ENCODE measurements at places on chromosomes 5 and 9.

GRCh38 chr9:3768712-3769457, 243.1 kb upstream of the RFX3 start:
- no peak for DNase-seq

DNA sequence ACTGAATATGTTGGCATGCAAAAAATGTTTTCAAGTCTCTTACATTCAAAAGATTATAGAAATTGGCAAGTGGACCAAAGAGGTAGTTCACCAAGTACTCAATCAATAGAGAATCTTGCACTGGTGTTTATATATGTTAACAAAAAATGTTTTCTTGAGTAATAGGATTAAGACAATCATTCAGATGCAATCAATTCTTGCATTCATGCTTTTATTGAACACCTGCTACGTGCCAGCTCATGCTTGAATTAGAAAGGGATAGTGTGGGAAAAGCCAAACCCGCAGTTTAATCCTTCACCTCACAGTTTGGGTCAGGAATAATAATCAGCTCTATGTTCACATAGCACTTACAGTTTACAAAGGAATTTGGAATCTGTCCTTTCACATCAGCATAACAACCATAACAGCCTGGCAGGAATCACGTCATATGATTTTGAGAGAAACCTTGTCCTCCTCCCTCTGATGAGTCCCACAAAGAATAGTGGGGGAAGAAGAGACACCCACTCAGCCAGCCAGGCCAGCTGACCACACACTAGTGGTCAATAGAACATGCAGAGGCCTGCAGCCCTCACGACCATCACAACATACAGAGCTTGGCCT, 36.8 kb upstream of the FRRS1L start:
- no peak for DNase-seq

DNA sequence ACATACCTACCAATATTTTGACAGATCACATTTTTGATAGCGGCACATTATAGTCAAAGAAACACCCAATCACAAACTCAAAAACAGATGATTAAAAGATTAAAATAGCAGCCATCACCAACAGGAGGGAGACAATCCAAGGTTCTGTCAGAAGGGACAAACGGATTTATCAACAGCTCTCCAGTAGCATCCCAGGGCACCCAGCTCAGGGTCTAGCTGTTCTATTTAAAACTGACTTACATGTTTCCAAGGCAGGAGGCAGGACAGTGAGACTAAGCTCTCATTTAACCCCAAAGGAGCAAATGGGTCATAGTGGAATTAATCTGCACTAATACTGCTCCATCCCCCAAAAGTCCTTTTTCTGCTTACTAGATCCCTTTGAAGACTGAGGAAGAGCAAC, 3.2 kb downstream of the AGTPBP1 start:
- DNase-seq, result no peak

GRCh38 chr9:37916471-37917312, 12.8 kb upstream of the SLC25A51 start:
- DNase-seq, result no peak

GRCh38 chr5:43780586-43780985, 177.6 kb downstream of the NNT start:
- DNase-seq, result no peak

DNA sequence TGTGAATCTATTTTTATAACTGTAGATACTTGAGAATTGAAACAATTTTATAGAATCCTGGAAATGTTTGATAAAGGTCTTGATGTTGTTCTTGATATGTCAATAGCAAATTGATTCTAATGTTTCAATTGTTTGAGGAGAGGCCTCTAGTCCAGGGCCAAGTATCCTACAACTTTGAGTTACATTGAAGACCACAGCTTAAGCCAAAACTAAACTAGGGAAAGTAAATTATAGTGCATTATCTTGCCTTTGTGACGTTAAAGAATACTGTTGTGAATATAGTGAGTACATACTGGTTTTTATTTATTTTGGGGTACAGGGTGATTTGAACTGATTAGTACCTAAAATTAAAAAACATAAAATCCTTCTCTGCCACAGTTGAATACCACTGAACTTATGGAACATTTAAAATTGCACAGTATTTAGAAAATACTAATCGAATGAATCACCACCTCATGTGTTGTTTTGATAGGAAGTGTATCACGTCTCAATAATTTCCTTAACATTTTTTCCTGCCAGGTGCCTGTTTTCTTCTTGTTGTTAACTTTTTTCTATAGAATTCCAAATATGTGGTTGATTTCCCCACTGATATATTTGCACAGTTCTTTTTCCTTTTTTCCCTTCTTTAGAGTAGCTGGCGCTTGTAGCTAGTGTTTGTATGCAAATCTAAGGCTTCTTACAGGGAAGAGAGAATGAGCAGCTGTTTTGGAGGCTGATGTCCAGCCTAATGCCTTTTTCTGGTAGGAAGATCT, 12.5 kb downstream of the ARHGEF28 start:
- no peak for DNase-seq

DNA sequence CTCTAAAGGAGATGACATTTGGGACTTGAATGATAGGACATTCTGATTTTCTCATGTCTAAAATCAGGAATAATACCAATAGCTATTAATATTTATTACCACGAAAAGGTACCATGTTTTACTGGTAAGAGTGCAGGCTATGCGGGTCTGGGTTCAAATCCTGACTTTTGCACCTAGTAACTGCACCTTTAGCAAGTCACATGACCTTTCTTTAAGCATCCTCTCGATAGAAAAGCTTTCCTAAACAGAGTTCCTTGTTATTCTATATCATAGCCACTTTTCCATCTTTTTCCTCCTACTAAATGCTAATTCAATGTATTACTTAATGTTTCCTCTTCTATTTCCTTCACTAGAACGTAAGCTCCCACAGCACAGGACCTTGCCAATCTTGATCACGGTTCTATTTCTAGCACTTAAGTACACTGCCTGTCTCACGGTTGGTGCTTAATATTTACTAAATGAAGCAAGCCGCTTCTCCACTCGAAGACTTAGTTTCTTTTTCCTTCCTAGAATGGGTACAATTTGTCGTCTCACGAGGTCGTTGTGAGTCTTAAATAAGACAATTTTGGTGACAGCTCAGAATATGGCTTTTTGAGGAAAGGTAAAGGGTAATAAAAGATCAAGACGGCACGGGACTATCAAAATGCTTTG, 816 bp downstream of the RBM18 start:
- no peak for DNase-seq

DNA sequence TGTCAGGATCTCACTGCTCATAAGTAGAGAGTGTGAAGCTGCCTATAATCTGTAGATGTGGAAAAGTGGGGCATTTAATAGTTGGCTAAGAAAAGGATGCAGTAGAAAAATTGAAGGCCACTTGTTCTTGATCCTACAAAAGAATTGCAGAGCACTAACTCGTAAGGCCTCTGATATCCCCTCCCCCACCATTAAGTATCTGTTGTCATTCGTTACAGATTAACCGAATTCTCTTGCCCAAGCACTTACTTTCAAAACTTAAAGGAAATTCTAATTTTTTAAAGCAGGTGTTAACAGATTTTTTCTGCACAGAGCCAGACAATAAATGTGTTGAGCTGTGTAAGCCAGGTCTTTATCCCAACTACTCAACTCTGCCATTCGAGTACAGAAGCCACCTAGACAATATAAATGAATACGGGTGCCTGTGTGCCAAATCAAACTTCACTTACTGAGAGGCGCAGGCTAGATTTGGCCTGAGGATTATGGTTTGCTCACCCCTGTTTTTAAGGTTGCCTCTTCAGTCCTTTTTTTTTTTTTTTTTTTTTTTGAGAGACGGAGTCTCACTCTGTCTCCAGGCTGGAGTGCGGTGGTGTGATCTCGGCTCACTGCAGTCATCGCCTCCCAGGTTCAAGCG, 234.8 kb downstream of the RFK start:
- DNase-seq, result no peak

DNA sequence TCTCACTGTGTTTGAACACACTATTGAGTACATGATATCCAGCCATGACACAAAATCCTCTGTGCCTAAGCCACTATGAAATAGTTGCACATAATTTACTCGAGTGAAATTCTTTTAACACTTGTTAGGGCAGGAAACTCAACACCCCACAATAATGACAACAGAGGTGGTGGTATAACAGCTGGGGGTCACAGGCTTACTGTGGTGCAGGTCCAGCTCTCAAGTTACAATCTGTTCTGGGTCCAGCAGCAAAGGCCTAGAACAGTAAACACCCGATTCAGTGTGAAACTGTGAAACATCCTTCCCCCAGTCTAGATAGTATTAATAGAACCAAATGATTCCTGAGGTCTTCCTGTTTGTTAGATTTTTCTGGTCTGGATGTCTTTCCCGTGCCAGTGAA, 102.9 kb upstream of the APC start:
- no peak for DNase-seq

- DNase-seq, result no peak
These were observed 47.5 kb downstream of the PBX3 start for GRCh38 chr9:125794708-125795107.

DNA sequence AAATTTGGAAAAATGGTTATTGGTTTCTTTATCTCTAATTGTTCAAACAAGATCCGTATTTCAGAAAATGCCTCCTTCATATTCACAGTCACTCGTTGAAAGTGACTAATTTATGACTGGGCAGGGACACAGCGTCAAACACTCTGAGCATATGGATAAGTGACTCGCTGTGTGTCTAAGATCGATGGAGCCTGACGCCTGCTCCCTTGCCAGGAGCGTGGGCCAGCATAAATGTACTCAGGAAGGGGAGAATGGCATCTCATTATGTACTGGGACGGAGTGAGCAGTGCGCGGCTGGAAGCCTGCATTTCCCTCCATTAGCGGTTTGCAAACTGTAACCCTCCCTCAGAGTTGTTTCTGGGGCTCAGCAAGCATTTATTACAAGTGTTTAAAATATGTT, 79.8 kb upstream of the CAST start:
- no peak for DNase-seq

DNA sequence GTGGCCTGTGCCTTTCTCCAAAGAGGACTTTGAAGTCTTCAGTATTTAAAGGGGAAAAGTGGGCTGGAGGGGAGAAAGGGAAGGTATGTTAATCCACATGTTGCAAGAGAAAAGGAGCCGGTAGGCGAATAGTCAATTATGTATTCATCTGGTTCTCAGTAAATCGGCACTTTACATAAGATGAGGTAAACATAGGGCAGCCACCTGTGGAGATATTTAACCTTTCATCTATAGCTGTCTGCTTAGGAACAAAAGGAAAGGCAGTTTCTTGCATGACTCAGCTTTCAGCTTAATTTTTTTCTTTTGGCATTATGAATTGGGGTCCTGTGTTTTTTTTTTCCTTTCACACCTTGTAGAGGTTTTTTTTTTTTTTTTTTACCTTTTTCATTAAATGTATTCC, 42.2 kb downstream of the FGD3 start:
- DNase-seq, result no peak

DNA sequence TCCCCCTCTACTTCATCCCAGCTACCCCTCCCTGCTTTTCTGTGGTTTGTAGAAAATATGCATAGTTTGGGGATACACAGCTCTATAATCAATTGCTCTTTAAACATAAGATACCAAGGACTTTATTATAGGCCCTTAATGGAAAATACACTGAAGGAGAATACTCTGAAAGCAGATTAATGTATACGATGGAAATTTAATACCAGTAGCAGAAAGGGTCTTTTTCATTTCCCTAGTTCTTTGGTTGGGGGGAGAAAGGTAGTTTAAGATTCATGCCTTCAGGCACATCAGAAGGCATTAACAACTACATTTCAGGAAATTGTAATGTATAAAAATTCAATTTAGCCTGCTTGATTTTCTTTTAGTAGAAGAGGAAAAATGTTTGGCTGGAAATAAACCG, 452.9 kb upstream of the ZNF608 start:
- no peak for DNase-seq

DNA sequence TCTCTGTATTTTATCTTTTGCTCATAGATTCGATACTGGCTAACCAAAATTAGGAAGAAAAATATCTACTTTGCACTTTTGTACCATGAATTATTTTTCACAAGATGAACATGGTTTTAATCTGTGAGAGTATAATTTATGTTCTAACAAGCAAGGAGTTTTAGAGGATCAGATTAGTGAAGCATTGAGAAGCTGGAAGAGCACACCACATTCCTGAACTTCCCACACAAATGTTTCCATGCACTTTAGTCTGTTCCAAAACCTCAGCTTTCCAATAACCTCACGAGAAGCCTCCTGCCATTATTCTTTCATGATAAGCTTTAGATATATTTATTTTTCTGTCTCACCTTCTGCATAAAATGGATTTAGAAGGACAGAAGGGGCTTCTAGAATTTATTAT, 98.7 kb upstream of the MPDZ start:
- no peak for DNase-seq

DNA sequence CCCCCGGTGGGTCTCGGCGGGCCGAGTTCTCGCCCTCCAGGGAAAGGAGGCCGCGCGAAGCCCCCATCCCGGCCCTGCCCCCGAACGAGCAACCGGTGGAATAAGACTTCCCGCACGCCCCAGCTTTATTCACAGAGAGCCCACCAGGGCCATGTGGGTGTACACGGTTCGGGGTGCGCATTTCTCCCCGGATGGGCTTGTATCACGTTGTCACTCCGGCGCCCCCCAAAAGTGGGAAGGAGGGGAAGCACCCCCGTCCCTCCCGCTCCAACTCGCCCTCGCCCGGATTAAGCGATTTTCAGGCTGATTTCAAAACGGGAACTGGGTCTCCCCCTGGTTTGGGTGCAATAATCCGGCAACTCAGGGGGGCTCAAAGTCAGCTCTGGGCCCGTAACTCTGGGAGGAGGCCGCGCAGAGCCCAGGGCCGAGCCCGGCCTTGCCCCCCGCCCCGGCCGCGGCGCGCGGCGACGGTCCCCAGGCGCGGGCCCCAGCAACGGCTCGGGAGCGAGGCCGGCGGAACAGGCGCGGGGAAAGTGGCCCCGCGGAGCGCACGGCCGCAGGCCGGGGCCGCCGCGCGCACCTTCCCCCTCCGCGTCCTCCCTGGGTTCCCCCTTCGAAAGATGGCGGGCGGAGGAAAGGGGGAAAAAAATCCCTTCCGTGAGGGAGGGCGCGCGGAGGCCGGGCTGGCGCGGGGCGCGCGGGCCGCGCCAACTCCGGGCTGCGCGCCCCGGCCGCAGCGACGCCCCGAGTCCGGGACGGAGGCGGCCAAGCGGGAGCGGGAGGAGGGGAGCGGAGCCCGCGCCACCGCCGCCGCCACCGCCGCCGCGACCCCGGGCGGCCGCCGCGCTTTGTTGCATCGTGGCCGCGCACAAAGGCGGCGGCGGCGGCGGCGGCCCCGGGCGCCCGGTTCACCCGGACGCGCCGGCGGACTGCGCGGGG, 644 bp downstream of the BRD3 start:
- no peak for DNase-seq

DNA sequence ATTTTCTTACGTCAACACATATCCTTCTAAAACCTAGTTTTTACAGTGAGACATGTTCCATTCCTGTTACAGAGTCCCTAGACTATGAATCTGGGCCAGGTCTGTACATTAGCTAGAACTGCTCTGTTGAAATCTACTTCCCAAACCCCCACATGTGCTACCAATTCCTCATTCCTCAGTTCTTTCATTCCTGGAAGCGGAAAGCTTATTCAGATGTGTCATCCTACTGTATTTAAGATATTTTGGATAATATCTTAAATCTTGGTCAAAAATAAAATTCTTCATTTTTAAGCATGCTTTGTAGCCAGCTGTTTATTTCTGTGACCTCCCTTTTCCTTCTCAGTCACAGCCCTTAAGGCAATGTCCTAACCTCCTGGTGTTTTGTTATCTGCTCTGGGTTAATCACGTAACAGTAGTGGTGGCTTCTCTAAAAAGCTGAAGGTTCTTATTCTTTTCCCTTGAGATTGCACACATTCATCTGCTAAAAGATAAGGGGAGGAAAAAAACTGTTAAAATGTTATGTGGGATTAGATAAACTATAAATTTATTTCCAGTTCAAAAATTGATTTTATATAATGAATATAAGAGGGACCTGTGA, 35.6 kb downstream of the GLRX start:
- no peak for DNase-seq

GRCh38 chr5:15284706-15285105, 215.3 kb upstream of the FBXL7 start:
- no peak for DNase-seq

- DNase-seq, result no peak
These were observed 18.6 kb downstream of the CTNNAL1 start for GRCh38 chr9:108994695-108995094.

Measured in activated CD4-positive, CD25-positive, alpha-beta regulatory T cell treated with anti-CD3 and anti-CD28 coated beads, Interleukin-2, amount 50 U/mL, for 16 hours (primary cell).